ENCODE measurements at places on chromosomes 1 and 21.

GRCh38 chr1:187009320-187009719 is 180.6 kb downstream of the PLA2G4A start:
- no peak for DNase-seq

- DNase-seq: no peak
These were observed 215.5 kb downstream of the KCNJ6 start for GRCh38 chr21:37700641-37701202.

DNA sequence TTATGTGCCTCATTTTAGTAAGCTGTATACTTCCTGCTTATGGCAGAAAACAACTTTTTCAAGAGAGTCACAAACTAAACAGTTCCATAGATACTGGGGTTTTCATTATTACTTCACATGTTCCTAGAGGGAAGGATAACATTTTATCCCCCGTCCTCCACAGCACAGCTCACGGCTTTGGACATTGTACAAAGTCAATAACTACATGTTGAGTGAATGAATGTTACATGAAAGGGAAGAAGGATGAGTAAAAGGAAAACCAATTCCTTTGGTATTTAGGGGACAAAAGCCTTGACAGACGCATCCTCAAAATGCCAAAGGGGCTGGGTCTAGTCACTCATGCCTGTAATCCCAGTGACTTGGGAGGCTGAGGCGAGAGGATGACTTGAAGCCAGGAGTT is 14.8 kb downstream of the PI4KB start:
- no peak for DNase-seq

DNA sequence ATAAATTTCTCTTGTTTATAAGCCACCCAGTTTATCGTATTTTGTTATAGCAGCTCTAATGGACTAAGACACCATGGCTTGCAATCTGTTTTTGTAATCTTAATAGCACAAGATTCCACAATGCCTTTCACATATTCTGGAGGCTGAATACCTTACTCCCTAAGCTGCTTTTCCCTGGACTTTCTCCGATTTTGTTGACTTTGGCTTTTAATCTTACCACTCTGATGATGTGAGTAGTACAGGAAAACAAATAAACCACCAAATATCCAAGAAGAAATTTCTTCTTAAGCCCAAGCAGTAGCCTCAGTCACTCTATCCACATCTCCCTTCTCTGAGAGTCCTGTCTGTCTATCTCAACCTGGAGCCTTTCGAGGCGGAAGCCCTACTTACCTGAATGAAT is 838.6 kb downstream of the LTN1 start:
- no peak for DNase-seq

GRCh38 chr1:155801149-155801548 is 55.9 kb downstream of the GON4L start:
- no peak for DNase-seq

GRCh38 chr1:14773396-14774025 is 175.0 kb downstream of the KAZN start:
- no peak for DNase-seq

GRCh38 chr1:78286686-78287085 is 204.1 kb upstream of the PTGFR start:
- DNase-seq: no peak

GRCh38 chr21:37461479-37461878 is 94.9 kb downstream of the DYRK1A start:
- no peak for DNase-seq
